Activated CD4-positive, alpha-beta T cell treated with anti-CD3 and anti-CD28 coated beads, Interleukin-2, amount 10 ng/mL, durations not matched to agents 24 days and 14 days (primary cell): ENCODE measurements at places on chromosomes 3 and 15.

DNA sequence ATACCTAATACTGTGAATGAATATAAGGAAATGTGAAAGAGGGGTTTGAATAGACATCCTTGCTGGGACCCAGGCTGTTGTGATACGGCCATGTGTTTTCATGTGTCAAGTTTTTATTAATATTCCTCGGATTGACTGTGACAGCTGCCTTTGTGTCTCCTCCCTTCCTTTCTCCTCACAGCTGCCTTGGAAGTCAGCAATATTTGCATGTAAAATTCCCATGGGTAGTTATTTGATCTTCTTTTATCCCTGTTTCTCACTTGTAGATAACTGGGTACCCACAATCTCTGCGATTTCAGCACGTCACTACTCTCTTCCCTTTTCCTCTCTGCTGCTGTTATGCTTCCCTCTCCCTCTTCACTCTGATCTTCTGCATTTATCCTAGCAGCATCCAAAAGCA is 9.4 kb downstream of the GPR156 start:
- no peak for DNase-seq

- peak; percentile 71 for DNase-seq
These were observed 489.8 kb upstream of the PROK2 start for GRCh38 chr3:72274493-72275330.

DNA sequence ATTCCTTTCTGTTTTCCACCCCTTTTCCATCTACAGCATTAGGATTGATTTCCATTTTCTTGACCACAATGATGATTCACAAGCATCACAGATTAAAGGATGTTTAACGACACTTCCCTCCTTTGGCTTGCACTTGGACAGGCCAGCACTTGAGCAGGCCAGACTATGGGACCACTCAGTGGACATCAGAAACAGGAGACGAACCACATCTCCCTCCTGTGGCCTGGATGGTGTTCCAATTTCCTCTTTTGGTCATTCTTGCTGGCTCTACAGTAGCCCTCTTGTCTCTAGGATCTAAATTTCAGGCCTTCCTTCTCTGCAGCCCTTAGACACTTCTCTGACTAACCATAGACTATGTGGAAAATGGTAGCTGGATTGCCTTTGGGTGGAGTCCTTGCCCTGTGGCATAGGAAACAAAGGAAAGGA is 78.8 kb upstream of the BOC start:
- no peak for DNase-seq

GRCh38 chr15:77144492-77145070 is 73.7 kb upstream of the TSPAN3 start:
- no peak for DNase-seq

GRCh38 chr3:187788984-187789857 is 44.0 kb upstream of the BCL6 start:
- DNase-seq: no peak

DNA sequence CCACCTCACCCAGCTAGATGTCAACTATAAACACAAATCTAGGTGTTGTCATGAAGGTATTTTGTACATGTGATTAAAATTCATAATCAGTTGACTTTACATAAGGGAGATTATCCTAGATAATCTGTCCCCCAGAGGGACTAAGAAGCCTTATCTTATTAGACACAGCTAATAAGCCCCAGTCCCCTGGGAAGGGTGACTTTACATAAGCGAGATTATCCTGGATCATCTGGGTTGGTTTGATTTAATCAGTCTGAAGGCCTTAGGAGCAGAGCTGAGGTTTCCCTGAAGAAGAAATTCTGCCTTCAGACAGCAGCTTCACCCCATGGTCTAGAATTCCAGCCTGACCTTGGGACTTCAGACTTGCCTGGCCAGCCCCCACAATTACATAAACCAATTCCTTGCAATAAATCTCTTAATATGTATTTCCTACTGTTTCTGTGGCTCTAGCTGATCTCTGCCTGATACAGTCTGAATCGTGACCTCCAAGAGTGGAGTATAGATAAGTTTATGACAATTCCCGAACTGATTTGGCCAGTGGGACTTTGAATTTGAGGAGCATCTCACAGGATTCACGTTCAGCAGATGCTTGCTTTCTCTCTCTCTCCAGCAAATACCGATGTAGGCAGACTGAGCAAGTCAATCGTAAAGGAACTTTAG is 66.5 kb downstream of the MRPL46 start:
- no peak for DNase-seq

DNA sequence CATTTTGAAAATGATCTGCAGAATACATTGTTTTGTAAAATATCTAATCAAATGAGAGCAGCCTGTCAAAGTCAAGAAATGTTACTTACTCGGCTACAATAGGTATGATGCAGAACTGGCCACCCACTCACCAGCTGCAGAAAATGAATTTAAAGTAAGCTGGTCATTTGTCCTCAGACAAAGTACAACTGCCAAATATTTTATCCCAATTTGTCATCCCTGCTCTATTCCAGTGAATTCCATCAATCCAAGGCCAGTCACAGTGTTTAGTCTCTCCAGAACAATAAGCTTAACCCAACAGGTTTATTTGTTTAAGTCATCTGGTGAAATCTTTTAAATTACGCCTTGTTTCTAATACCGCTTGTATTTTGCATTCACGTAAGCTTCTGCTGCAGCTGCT is 46.6 kb upstream of the TCF12 start:
- DNase-seq: no peak

DNA sequence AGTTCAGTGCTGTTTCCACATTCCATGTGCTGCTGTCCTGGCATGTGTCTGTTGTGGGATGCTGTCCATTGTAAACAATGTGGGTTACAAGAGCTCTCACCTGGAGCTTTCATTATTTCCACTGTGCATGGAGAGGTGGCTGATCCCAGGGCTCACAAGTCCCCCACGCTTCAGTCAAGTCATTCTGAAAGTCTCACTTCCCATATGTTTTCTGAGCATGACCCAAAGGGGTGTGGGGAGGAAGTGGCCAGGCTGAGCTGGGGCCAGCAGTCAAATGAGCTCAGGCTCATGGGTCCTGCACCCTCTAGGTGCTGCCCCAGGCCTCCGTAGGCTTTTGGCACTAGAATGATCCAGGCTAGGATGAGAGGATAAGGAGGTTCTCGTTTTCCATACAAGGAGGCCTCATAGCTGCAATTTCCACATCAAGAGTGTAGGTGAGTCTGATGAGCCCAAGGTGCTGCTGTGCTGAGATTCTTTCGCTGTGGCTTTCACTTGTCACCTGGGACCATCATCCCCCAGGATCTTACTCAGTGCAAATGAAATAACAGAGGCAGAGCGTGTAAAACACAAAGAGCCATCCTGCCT is 22.0 kb downstream of the STARD5 start:
- DNase-seq: peak; percentile 84

- DNase-seq: peak; percentile 68
These were observed 139.0 kb upstream of the LIPC start for GRCh38 chr15:58292751-58293175.

DNA sequence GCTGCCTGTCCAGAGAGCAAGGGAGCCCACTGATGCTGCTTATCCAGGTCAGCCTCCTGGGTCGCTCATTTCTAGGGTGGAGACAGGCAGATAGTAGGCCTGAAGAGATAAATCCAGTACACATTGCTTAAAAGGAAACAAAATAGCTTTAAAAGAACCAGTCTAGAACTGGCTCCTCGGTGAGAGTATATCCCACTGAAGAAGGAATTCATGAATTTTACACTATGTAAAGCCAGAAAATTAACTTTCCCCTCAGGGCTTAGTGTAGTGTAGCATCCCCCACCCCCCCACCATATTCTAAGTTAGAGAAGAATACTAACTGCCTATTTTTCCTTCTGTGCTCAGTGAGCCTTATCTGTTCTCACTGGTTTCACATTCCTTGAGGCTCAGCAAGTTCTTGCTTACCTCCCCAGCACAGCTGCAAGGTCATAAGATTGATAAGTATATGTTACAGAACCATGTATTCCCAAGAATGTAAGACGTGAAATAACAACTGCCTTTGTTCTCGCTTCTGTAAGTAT is 30.5 kb upstream of the NOX5 start:
- DNase-seq: no peak

DNA sequence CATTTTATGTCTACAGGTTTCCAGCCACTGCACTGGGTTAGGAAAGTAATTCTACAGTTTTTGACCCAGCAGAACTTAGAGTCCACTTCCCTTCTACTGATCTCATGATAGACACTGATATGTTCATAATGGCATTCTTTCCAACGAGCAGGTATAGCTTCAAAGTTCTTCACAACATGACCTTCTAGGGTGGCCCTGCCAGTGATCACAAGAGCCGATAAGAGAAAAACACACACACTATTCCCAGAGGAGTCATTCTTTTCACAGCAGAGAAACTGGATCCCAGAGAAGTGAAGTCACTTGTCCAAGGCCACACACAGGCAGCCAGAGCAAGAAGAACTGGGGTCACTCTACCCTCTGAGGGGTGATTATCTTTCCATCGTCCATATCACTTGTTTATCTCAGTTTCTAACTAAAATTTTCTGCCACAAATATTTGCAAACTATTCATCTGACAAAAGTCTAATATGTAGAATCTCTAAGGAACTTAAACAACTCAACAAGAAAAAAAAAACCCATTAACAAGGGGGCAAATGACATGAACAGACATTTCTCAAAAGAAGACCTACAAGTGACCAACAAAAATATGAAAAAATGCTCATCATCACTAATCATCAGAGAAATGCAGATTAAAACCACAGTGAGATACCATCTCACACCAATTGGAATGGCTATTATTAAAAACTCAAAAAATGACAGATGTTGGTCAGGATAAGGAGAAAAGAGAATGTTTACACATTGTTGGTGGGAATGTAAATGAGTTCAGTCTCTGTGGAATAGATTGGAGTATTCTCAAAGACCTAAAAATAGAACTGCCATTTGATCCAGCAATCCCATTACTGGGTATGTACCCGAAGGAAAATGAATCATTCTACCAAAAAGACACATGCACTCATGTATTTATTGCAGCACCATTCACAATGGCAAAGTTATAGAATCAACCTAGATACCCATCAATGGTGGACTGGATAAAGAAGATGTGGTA is 31.5 kb downstream of the SPTSSB start:
- no peak for DNase-seq

DNA sequence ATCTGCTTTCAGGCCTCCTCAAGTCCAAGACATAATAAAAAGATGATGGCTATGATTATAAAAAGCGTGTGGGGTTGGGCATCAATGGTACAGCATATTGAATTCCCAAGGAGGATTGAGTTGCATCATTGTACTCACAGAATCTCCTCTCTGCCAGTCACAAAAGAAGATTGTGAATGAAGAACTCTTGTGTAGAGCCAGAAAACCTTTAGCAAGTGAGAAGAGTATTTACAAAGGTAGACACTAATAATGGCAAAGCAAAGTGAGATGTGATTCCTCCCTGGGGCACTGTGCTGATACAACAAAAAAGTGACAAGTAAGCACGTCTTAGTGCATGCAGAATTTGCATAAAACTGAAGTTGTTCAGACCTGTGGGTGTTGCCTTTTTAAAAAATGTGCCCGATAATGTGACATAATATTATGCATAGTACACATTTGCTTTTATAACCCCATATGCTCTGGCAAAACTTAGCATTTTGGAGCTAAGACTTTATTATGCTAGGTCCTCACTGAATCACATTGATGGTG is 291.2 kb upstream of the TBC1D5 start:
- no peak for DNase-seq

DNA sequence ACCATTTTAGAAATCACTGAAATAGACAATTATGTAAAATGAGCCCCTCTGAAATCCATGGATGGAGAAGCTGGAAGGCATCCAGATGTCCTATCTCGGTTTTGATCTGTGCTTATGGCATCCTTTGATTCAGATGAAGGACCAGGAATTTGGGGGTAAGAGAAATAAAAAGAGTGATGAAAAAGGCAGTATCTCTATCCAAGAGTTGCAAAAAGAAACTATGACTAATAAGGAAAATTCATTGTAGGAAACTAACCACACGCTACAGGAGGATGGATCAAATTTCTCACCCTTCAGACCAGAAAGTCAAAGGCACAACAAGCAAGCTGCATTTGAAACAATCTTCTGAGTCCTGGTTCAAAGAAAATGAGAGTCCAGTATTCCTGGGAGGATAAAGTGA is 34.8 kb downstream of the SRGAP3 start:
- no peak for DNase-seq

GRCh38 chr3:59759298-59760031 is 709.6 kb upstream of the CFAP20DC start:
- DNase-seq: no peak

- DNase-seq: no peak
These were observed 118.2 kb downstream of the ADAM10 start for GRCh38 chr15:58631319-58631718.

DNA sequence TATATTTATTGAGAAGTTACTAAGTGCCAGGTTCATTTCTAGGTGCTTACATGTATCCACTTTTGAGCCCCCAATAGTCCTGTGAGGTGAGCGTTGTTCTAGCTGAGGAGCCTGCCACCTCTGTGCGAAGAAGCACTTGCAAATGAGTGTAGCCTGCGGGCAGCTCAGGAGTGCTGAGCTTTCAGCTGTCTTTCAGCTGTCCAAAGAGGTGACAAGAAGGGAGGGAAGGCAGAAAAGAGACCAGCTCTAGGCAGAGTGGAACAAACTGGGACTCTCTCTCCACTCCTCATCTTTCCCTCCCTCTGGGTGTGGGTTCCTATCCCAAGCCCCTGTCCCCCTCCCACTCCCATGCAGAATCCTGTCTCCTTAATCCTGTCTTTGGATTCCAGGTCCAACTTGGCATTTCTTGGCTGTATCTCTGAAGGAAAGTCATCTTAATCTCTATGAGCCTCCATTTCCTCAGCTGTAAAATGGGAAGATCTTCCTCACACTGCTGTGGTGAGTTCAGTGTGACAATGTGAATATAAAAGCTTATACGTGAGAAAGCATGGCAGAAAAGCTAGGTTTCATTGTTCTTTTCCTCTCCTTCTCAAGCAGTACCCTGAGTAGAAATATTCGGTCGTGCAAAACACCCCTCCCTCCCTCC is 6.7 kb upstream of the SRP14 start:
- no peak for DNase-seq

DNA sequence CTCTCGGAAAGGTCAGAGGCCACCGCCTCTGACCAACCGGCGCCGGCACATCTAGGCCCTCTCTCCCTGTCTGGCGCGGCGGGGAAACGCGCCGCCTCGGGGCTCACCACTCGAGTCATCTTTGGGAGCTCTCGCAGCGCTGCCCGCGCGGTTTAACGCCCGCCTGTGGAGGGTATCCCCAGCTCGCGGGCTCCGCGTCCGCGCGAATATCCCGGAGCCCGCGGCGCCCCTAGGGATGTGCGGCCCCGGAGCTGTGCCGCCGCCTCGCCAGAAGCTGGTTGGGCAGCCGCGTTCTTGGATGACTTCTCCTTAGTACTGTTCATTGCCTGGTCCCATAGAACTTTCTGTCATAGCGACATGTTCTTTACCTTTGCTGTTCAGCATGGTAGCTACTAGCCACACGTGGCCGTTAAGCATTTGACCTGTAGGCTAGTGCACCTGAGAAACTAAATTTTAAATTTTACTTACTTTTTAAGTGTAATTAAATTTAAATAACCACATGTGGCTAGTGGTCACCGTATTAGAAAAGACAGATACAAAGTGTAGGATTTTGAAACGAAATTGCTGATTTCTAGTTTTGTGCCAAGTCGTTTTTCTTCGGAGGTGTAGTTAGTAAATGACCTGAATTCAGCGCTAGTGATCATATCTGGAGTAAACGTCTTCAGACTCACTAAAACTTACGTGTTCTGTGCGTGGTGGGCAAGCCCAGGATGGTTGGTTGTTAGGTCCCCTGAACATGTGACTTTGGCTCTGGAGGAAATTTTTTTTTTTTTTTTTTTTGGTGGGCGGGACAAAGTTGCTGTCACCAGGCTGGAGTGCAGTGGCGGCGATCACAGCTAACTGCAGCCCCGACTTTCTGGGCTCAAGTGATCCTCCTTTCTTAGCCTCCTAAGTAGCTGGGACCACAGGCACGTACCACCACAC is 835 bp downstream of the ARIH2 start:
- peak; percentile 88 for DNase-seq

GRCh38 chr3:32922078-32922477 is 29.4 kb upstream of the CCR4 start:
- no peak for DNase-seq
